LNCaP clone FGC (cell line): ENCODE measurements at places on chromosomes 4 and X.

GRCh38 chr4:116537828-116538227, 547.5 kb downstream of the TRAM1L1 start:
- DNase-seq: no peak

- no peak for DNase-seq
These were observed 14.8 kb upstream of the PABPC4L start for GRCh38 chr4:134216411-134216810.

DNA sequence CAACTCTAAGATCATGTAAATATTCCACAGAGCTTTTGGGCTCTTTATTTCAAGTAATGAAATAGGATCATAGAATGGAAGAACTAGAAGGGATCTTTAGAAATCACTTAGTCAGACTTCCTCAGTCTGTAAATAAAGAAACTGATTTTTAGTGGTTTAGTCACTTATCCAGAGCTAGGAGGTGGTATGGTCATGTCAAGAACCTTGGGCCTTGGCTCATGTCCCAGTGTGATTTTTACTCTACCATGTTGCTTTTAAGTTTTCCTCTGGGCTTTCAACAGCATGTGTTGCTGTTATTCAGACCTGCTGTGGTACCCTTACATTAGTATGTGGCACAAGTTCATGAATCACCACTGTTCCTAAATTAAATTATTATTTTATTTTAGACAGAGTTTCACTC, 184.9 kb downstream of the FRAS1 start:
- DNase-seq: no peak

- DNase-seq: no peak
These were observed 86.4 kb downstream of the ELOVL6 start for GRCh38 chr4:110112056-110112455.

GRCh38 chr4:3082925-3083515, 8.5 kb downstream of the HTT start:
- DNase-seq: no peak

- no peak for DNase-seq
These were observed 209.1 kb upstream of the FAT1 start for GRCh38 chr4:186932631-186933187.

- DNase-seq: no peak
These were observed 330.9 kb downstream of the BCOR start for GRCh38 chrX:39766855-39767254.

- no peak for DNase-seq
These were observed at the start of gene ANK2 for GRCh38 chr4:113049421-113050370. TSS of gene ANK2 (plus strand) at chr4:113049653. CDS start at chr4:113049729, 76 bp downstream.

DNA sequence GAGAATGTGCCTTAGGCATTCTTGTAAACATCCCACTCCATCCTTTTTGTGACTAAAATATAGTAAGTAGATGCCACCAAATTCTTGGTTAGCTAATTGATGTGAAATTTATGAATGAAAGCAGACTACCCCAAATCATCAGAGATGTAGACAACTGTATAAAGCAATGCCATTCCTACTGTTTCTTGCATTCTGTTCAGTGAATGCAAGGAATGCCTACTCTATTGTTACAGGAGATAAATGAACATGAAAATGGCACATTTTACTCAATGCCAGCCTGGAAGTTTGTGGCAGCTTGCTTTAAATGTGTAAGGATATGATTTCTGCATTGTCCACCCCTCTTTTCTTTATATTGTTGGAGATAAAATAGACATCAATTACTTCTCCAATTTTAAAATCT, 317.9 kb downstream of the LDB2 start:
- DNase-seq: no peak

DNA sequence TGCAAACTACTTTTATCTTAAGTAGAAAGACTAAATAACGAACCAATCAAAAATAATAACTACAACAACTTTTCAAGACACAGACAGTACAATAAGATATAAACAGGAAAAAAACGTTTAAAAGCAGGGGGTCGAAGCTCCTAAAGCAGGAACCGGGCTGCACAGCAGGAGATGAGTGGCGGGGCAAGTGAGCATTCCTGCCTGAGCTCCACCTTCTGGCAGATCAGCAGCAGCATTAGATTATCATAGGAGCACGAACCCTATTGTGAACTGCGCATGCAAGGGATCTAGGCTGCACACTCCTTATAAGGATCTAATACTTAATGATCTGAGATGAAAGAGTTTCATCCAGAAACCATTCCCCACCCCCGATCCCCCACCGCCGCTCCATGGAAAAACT, 146.2 kb downstream of the TEX11 start:
- DNase-seq: no peak

DNA sequence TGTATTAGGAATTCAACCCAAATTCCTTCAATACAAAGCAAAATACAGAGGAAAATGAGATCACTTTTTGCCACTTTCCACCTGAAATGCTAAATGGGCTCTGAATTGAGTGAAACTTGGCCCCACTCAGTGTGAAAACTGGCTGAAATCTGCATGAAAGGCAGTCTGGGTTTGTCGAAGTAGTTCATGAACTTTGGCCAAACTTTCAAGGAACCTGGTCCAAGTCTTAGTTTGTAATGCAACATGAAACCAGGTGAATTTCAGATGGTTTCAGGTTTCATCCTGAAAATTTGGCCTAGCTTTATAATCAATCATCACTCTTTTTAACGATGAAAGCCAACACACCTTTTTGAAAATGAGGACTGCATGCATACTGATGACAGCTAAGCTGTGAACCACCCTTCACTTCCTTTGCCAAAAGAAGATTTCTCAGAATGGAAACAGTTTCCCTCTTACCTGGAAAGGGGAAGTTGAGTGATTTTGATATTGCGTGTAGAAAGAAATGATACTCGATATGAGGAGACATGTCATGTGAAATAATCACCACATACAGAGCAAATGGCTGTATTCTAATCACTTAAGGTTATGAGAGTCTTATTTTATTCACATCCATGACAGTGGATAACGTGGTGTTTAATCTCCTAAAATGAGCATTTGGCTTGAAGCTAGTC, 209.9 kb upstream of the ETNPPL start:
- no peak for DNase-seq
